ENCODE measurements at places on chromosomes 4 and X.

DNA sequence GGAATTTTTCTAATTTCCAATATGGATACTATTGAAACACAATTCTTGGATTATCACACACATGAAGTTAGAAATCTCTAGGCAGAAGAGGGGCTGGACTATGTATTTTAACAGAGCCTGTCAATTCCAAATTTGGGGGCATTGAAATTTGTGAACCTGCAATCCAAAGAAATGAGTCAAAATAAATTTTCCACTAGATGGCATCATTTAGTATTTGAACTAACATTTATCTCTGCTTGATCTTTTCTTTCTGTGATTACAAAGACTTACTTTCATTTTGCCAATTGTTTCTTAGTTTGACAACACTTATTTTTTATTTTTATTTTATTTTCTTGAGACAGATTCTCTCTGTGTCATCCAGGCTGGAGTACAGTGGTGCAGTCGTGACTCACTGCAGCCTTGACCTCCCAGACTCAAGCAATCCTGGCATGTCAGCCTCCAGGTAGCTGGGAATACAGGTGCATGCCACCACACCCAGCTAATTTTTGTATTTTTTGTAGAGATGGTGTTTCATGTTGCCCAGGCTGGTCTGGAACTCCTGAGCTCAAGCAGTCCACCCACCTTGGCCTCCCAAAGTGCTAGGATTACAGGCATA lies 2.7 kb upstream of the PYURF start:
- no peak for DNase-seq

- DNase-seq: no peak
Measured at GRCh38 chr4:151417766-151418376, 8.9 kb downstream of the FHIP1A start.

GRCh38 chr4:67725981-67726380 lies 25.0 kb upstream of the UBA6 start:
- DNase-seq: no peak

- no peak for DNase-seq
Measured at GRCh38 chrX:140762061-140762460, 52.5 kb downstream of the LINC00632 start.

- no peak for DNase-seq
Measured at GRCh38 chr4:168506014-168506413, 9.2 kb downstream of the PALLD start.

- DNase-seq: no peak
Measured at GRCh38 chr4:39883646-39884045, 94.1 kb downstream of the PDS5A start.

DNA sequence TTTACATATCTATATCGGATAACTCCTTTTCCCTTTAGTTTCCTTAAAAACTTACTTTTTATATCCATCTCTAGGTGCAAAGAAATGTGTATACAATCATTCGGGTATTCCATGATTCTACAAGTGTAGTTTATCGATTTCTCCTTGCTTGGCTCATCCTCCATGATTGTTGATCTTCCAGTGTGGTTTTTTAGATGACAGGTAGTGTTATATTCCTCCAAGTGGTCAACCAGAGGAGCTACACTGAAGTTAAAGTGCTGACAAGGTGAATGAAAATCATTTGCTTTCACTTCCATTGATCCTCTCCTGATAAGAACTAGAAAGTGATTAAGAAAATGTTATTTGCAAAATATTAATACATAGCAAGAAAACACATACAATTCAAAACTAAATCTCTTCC lies 38.5 kb downstream of the TMEM156 start:
- no peak for DNase-seq

- DNase-seq: no peak
Measured at GRCh38 chr4:40046311-40046980, 10.2 kb upstream of the N4BP2 start.

GRCh38 chr4:535181-535923 lies 36.3 kb downstream of the PIGG start:
- DNase-seq: no peak

DNA sequence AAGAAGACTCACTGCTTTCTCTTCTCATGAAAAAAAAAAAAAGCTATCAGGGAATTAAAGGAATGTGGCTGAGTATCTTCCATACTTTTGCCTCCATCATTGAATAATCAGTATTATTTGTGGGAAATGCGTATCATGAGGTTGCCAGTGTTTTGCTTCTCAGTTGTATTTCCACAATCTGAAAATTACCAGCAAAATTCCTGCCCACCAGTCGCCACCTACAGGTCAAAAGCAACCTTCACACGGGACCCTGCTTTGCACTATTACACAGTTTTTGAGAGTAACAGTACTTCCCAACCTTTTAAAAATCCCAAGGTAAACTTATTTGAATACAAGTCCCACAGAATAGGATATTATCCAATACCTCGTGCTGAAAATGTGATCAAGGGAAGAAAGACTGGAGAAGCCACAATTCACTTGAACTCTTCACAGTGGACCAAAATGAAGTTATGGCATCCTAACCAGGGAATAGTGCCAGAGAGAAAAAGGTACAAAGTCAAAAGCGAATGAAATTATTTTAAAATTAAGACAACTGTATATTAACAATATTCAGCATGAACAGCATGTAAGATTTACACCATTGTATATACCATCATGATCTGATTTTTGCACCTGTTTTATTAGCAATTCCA lies 30.4 kb downstream of the PGRMC1 start:
- no peak for DNase-seq

DNA sequence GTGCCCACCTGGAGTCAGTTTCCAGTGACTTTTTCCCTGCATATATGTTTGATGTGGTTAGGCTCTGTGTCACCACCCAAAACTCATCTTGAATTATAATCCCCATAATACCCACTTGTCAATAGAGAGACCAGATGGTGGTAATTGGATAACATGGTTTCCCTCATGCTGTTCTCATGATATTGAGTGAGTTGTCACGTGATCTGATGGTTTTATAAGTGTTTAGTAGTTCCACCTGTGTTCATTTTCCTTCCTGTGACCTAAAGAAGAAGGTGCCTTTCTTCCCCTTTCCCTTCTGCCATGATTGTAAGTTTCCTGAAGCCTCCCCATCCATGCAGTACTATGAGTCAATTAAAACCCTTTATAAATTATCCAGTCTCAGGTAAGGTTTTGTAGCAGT lies 740.9 kb downstream of the ARAP2 start:
- no peak for DNase-seq

- DNase-seq: no peak
Measured at GRCh38 chr4:139956507-139957017, 197.4 kb downstream of the MAML3 start.

DNA sequence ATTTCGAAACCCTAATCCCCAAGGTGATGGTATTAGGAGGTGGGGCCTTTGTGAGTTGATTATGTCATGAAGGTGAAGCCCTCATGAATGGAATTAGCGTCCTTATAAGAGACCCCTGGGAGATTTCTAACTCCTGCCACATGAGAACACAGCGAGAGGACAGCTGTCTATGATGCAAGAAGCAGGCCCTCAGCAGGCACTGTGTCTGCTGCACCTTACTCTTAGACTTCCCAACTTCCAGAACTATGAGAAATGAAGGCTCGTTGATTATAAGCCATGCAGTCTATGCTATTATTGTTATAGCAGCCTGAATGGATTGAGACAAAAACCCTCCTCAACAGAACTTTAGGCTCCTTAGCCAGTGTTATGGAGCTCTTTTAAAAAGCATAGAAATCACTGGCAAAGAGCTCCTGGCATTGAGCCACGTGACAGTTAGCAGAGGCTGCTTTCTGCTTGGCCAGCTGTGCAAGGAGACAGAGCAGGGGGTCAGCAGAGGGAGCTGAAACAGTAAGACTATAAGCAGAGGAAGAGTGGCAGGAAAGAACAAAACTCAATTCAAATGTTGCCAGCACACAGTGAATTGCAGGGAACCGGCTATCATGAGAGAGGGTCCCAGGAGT lies 219.2 kb upstream of the FAT1 start:
- DNase-seq: no peak

- DNase-seq: no peak
Measured at GRCh38 chrX:119359618-119360382, 39.3 kb upstream of the SLC25A43 start.

GRCh38 chrX:155262970-155263754 lies 1.1 kb downstream of the RAB39B start:
- DNase-seq: no peak

DNA sequence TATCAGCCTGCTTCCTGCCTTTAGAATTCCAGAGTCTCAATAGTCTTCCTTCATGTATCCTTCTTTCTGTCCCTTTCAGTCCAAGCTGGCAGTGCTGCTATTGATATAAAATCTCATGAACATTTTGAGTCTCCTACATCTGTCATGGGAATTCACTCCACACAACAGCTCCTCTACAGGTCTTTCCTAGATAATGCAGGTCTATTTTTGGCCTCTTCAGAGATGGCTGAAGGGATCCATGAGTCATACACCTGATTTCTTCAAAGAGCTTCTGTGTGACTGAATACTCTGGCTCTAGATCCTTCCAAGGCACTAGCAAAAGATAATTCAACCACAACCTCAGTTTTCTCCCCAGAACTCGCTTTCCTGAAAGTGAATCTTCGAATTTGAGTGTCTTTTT lies 115.4 kb downstream of the STPG2 start:
- no peak for DNase-seq

GRCh38 chrX:103356130-103356798 lies at the start of gene TCEAL9:
Gene TCEAL9, plus strand, starts transcription at chrX:103356506. Its CDS starts 1,179 bp downstream, at chrX:103357685.
- DNase-seq: no peak
